ENCODE measurements at places on chromosomes 12 and 14.

GRCh38 chr14:50340963-50341362, 28.8 kb downstream of the DMAC2L start:
- no peak for DNase-seq

DNA sequence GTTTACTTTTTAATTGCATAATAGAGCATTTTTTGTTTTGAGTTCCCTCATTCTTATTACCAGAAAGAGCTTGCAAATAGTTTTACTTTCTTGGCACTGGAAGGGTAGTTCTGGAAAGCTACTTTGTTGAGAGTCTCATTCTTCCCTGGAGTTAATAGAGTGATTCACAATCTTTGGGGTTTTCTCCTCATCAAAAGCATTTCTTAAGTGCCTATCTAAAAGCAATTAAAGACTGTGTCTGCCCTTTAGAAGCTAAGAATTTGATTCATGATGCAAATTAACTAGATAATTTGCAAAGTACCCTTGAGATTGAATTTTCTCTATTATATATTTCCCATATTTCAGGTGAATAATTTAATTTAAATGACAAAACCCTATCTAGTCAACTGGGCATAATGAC, 8.1 kb upstream of the BMAL2 start:
- DNase-seq: no peak

DNA sequence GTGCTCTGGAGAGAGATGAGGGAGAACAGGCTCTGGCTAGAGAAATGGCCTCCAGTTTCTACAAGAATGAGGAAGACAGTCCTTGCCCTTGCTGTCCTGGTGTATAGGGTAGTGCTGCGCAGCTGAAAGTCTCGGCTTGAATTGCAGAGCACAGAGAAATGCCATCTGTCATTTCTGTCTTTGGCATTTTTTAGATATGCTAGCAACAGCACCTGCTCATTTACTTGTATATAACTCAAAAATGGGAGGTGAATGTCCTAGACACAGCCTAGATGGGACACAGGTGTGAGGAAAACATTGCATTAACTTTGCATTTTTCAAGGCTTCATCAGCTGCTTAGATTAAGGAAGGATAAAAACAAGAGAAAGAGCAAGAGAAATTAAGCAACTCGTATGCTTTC, 35.8 kb downstream of the GPR19 start:
- DNase-seq: no peak

- no peak for DNase-seq
Measured at GRCh38 chr12:92695577-92695976, 7.2 kb upstream of the PLEKHG7 start.

DNA sequence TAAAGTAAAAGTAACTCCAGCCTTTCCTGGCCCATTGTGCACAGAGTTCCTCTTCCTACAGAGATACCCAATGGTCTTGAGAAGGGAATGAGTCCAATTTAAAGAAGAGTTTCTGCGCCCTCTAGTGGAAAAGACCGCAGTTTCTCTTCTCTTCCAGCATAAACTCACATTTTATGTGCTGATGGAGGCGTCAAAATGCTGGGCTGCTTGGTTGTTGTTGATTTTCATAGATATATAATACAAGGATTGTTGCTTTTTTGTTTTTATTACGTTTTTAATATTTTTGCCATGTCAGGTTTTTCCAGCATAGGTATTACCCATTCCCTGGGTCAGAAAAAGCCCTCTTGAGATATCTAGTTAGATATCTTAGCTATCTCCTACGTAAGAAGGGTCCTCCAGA, 356.9 kb upstream of the STXBP6 start:
- DNase-seq: no peak

GRCh38 chr14:99426265-99426664, 54.4 kb downstream of the SETD3 start:
- DNase-seq: no peak

DNA sequence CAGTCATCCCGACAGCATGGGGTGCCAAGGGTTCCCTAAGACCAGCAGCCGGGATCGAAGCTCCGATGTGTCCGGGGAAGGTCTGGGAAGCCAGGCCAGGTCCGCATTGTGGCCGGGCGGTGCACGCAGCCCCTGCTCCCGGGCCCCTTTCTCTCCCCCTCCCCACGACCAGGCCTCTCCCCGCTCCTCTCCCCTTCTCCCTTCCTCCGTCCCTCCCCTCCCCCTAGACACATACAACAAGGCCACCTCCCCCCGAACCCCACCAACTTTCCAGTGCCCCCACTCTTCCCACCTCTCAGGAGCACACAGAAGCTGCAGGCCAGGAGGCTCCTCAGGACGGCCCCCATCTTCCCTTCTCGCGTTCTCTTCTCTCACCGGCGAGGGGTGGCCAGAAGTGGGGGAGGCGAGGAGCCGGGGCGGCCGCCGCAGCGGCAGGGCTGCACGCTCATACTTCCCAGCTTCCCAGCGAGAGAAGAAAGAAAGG, 413 bp downstream of the LRP6 start:
- DNase-seq: no peak

DNA sequence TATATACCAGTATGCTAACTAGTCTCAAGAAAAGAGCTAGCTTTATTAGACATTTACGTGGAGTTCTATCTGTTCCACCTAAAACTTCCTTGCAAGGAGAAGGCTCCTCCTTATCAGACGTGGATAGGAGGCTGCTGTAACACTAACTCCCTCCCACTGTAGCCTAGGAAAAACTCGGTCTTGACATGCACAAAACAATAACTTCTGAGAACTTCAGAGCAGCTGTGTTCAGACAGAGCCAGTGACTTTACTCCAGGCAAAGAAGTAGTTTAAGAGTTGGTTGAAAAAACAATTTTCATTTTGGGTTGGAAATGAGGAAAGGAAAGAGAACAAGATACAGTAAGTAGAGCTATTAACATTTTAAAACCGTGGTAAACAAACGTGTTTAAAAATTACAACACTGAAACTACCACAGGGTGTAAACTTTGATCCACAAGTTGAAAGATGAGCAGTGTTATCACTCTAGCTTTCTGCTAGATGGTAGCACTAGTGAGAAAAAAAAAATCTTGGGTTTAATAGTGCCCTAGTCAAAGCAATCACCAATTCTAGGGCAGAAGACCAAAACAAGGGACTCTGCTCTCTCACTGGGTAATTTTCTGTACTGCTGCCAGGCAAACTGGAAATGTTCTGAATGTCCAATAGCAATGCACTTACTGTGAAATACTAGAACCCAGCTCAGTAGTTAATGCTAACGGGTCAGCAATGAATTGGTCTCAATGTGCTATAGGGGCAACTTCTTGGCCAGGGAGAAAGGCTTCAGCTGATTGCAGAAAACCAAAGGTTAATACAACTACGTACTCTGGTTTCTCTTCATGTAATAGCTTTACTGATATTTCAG, 2.4 kb downstream of the ATF7 start:
- no peak for DNase-seq

DNA sequence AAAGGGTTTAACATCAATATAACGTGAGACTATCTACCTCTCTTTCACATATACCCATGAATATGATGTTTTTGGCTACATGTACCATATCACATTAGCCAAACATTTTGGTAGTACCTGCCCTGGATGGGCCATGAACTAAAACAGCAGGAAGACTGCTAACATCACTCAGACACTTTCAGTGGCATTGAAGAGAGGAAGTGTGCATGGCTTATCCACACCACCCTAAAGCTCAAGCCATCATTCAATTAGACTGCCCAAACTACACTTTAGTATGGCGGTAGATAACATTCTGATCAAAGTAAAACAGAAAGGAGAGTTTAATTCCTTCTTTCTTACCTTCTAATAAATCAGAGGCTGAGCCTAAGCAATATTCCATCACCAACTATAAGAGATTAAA, 103.0 kb downstream of the PEBP1 start:
- DNase-seq: no peak

GRCh38 chr12:105083551-105084105, 630 bp downstream of the ALDH1L2 start:
- no peak for DNase-seq

GRCh38 chr12:48940181-48940580, 14.9 kb upstream of the FKBP11 start:
- DNase-seq: no peak

DNA sequence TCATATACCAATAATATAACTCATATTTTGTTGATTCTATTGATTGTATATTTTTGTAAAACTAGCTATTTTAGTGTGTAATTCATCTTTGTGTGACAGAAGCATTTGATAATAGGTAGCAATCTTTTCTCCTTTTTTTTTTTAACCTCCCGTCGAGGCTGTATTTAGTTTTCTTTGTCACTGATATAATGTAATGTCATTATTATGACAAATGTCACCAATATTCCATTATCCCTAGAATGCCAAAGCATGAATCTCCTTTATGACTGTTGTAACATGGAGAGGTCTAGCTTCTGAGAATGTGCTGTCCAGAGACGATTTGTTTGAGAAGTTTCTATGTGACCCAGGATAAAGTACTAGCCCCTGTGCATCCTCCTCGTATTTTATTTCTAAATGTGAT, 639.0 kb upstream of the ATXN7L3B start:
- no peak for DNase-seq

- DNase-seq: no peak
Measured at GRCh38 chr12:109264095-109264942, 44.8 kb downstream of the FOXN4 start.

DNA sequence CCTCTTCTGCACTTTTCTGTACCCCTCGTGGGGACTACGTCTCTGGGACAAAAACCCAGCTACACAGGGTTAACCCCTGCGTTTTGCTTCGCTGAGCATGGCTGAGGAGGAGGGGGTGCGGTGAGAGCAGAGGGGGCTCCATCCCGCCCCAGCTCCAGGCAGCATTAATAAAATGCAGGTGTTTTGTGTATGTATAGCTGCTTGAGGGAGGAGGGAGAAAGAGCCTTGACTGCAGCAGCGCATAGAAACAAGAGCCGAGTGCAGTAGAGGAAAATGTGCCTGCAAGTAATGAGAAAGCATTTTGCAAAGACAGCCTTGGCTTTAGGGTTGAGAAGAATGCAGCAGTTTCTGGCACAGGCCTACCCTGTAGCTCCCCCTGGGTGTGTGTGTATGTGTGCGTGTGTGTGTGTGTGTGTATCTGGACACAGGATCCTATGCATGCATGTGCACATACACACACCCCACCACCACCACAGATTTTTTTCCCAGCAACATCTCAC, 103.9 kb downstream of the ZFP36L1 start:
- no peak for DNase-seq

DNA sequence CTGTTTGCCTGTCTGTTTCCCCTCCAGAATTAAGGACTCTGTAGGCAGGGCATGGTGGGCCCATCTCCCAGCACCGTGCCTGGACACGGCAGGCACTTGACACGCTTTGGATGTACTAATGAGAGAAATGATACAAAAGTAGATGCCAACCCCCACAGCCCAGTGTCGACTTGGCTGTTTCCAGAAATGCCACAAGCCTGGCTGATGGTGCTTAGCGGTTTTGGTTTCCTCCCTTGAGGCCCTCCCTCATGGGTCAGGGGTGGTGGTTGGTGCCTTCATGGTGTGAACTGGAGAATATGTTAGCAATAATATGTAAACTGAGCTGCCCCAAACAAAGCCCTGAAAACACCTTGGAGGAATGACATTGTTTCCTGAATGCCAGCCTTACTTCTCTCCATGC, 55.5 kb upstream of the ESRRB start:
- DNase-seq: no peak

- no peak for DNase-seq
Measured at GRCh38 chr12:132186857-132187620, 42.8 kb downstream of the NOC4L start.

DNA sequence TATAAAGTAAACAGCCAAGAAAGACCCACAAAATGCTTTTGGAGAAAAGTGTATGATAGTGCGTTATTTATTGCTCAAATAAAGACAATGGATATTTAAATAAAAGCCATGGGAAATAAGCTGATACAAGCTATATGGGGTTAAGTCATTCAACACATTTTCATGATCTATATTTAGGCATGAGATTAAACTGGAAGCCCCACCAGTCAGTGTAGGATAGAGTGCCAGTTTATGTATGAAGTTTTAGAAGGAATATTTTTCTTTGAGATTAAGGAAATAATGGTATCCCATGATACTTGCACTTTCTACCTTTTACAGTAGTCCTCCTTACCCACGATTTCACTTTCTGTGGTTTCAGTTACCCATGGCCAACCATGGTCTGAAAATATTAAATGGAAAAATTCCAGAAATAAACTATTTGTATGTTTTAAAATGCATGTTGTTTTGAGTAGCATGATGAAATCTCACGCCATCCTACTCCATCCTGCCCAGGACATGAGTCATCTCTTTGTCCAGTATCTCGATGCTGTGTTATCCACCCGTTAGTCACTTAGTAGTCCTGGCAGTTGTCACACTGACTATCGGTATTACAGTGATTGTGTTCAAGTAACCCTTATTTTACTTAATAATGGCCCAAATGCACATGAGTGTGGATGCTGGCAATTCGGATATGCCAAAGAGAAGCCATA, 22.3 kb downstream of the SYT1 start:
- no peak for DNase-seq

DNA sequence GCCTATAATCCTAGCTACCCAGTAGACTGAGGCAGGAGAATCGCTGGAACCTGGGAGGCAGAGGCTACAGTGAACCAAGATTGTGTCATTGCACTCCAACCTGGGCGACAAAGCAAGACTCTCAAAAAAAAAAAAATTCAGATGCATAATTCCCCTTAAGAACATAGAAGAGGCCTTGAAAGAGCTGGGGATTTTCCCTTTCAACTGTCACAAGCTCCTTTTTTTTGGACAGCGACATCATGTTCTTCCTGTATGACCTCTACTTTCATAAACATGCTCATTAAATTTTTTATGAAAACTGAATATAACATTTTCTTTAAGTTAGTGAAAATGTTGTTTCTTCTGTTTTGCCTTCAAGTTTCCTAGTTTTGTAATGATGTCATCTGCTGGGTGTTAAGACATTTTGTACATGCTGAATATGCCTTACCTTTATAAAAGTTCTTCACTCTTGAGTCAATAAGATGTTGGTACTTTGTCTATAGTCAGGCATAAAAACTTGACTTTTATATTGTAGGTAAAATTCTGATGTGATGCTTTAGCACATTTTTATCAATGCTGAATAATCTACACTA, 76.0 kb downstream of the PTHLH start:
- DNase-seq: no peak

- no peak for DNase-seq
Measured at GRCh38 chr14:104747876-104748275, 5.1 kb upstream of the SIVA1 start.

GRCh38 chr12:91951571-91951970, 194.1 kb downstream of the BTG1 start:
- DNase-seq: no peak

Data from GOT3 (cell line).